Mesothelial cell of epicardium (in vitro differentiated cells): ENCODE measurements at places on chromosomes 7 and 10. TPM values are rescaled to one million over a fixed set of nuclear protein-coding genes. Genes with fewer than 3 reads are reported as not detected.

The CTAGE8 gene
- 4.5 to 6.4 TPM (median 6.2 TPM) in 3 replicates for total RNA-seq

The PPP1R3C gene
- total RNA-seq = 9.2 to 9.9 TPM (median 9.7 TPM) in 3 replicates

The ELFN1 gene
- 11.4 to 13.5 TPM (median 11.9 TPM) in 3 replicates for total RNA-seq

The PRKAR2B gene
- 7.8 to 8.3 TPM (median 7.8 TPM) in 3 replicates for total RNA-seq

The ZNF853 gene
- 22.7 to 23.5 TPM (median 22.9 TPM) in 3 replicates for total RNA-seq

The ODAD2 gene
- total RNA-seq = 0.24 to 0.80 TPM (median 0.25 TPM) in 3 replicates

The EVX1 gene
- total RNA-seq = 1.4 to 2.1 TPM (median 1.8 TPM) in 3 replicates

The TAS2R4 gene
- 3.3 to 4.3 TPM (median 3.5 TPM) in 3 replicates for total RNA-seq

DNA sequence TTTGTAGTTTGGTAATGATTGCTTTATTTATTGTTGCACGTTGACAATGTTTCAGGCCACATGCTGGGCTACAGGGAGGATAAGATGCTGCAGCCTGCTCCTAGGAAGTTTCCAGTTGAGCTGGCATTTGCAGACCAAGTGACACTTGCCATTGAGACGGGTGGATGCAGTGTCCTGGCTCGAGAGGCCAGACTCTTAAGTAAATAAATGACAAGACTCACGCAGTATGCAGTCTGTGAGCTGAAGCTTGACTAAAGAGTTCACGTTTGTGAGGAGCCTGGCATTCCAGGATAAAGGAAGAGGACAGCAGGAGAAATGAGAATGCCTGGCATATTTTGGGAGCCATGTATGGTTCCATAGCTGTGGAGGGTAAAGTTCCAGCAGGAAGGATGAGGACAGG lies 105.8 kb downstream of the BAMBI start:
- no peak for DNase-seq

DNA sequence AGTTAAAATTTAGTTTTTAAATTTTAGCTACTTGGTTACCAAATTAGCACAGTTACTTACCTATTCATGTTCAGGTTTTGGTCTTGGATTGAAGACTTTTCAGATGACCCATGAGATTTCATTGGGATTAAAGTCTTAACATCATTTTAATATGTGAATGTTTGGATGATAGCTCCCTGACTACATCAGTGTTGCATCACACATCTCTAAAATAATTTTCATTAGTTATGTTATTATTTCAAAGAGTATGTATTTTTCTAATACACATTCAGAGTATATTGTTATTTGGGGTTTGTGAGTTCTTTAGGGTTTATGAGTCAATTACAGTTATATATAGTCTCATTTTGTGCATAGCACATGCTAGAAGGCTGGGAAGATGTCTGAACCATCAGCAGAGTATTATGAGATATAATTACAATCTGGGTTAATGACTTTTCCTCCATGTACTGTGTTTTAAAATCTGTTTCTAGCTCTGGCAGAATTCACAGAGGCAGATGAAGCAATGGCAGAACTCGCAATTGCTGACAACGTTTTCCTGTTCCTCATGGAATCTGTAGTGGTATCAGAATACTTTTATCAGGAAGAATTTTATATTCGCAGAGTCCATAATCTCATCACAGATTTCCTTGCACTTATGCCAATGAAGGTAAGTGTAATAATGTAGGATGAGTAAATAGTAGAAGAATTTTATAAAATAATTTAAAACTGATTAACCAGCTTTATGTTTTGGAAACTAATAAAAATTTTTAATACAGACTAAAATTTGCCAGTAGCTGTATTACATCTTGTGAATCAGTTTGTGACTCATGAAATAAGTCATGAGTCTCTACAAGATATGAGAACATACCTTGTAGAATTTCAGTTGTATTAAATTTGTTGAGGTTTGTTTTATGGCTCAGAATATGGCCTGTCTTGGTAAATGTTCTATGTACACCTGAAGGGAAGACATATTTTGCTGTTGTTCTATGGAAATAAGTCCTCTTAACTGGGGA lies 26.9 kb downstream of the NUP205 start:
- no peak for DNase-seq

GRCh38 chr10:7239312-7239985 lies 171.4 kb downstream of the SFMBT2 start:
- no peak for DNase-seq

DNA sequence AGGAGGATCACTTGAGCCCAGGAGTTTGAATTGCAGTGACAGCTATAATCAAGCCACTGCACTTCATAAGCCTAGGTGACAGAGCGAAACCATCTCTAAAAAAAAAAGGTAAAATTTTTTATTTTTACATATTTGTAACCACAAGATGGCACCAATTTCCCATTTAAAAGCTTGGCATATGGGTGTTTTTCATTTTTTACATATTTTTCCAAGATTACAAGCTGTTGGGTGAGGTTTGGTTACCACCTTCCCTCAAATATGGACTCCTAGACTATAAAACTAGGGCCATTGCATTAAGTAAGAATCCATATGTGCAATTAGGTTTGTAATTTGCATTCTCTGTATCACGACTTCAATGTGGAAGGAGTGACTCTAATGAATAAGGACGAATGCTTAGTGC lies 129.3 kb upstream of the ACBD5 start:
- no peak for DNase-seq

- DNase-seq = no peak
Measured at GRCh38 chr10:61136139-61136538, 192.2 kb upstream of the RHOBTB1 start.

DNA sequence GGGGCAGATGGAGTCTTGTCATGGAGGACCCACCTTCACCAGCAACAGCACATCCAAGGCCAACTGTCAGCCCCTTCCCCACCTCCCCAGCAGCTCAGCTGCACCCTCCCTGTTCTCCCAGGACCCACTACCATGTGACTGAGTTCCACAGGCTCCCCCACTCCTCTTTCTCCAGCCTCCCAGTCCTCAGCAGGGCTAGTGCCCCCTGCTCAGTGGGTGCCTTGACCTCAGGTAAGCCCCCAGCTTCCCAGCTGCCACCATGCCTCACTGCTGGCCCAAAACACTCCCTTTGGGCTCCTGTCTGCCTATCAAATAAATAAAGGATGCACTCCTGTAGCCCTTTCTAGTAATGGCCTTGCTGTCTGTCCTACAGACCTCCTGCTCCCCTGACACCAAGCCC lies 174.4 kb downstream of the SLIT1 start:
- no peak for DNase-seq

DNA sequence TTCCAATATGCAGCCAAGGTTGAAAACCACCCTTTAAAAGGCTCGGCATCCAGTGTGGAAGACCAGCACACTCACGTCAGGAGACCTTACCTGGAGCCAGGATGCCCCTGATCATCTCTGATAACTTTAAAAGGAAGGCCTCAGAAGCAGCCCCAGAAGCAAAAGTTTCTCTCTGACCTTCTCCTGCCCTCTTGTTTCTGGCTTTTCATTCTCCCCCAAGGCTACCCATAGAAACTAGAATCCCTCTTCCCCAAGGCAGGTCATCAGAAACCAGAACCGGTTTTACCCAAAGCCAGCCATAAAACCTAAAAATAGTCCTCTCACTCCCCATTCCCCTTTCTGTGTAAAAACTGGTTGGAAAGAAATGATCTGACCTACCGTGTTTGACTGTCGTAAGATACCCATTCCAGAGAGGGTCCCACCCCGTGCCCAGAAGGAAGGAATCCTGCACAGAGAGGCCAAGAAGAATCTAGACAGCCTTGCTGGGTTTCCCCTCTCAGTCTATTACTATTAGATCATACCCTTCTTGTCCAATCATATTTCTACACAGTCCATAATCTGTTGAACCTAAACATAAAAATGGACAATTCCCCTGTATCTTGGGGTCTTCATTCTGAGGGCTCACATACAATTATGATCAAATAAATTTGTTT lies 17.5 kb upstream of the TSPAN14 start:
- no peak for DNase-seq

GRCh38 chr10:99372546-99373271 lies 43.6 kb downstream of the CNNM1 start:
- no peak for DNase-seq

GRCh38 chr10:75269605-75270004 lies 33.8 kb upstream of the COMTD1 start:
- no peak for DNase-seq

DNA sequence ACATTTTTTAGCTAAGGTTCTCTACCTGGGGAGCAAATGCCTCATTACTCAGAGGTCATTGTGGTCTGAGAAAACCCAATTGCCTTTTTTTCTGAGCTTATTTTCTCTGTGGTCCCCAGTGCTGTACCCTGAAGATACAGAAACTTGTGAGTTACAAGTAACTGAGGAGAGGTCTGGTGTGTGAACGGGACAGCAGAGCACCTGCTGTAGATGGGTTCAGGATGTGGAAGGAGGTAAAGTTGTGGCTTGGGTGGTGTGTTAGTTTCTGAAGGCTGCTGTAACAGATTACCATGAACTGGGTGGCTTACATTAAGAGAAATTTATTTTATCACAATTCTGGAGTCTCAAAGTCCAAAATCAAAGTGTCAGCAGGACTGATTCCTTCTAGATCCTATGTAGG lies 449.1 kb upstream of the NRP1 start:
- no peak for DNase-seq

DNA sequence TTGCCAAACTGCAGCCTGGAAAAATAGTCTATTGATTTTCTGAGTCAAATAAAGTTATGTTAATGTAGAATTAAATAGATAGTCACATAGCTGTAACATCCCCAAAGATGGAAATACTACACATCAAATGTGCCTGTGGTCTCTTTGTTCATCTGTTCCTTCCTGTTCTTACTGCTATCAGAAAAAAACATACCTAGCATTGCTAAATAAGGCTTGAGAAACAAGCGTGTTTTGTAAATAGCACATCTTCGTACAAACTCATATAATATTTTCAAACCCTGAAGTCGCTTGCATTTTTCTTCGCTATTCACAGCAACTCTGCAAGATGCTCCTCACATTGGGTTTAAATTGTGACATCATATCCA lies 116.1 kb downstream of the KLF6 start:
- DNase-seq = no peak

- no peak for DNase-seq
Measured at GRCh38 chr10:129275886-129276285, 191.2 kb upstream of the MGMT start.

GRCh38 chr10:80195046-80195574 lies 10.2 kb downstream of the ANXA11 start:
- no peak for DNase-seq
